Dermis microvascular lymphatic vessel endothelial cell (primary cell): ENCODE measurements at places on chromosomes 2 and 18. TPM values are rescaled to one million over a fixed set of nuclear protein-coding genes. Genes with fewer than 3 reads are reported as not detected.

Gene SPP2
- not detected in 2 replicates for total RNA-seq

Gene SLC9A4
- not detected in 2 replicates for total RNA-seq

Gene CDH20
- total RNA-seq, result not detected in 2 replicates

Gene CCL20
- total RNA-seq, result 0.89 and 3.3 TPM in 2 replicates

DNA sequence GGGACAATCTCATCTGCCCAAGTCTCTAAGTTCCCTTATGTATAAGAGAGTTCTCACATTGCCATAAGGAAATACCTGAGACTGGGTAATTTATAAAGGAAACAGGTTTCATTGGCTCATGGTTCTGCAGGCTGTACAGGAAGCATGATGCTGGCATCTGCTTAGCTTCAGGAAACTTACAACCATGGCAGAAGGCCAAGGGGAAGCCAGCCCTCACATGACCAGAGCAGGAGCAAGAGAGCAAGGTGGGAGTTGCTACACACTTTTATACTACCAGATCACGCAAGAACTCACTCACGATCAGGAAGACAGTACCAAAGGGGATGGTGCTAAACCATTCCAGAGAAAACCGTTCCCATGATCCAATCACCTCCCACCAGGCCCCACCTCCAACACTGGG is 73.9 kb downstream of the PRKRA start:
- peak; percentile 45 for DNase-seq

GRCh38 chr2:10226038-10226724 is 76.5 kb upstream of the HPCAL1 start:
- DNase-seq, result no peak

DNA sequence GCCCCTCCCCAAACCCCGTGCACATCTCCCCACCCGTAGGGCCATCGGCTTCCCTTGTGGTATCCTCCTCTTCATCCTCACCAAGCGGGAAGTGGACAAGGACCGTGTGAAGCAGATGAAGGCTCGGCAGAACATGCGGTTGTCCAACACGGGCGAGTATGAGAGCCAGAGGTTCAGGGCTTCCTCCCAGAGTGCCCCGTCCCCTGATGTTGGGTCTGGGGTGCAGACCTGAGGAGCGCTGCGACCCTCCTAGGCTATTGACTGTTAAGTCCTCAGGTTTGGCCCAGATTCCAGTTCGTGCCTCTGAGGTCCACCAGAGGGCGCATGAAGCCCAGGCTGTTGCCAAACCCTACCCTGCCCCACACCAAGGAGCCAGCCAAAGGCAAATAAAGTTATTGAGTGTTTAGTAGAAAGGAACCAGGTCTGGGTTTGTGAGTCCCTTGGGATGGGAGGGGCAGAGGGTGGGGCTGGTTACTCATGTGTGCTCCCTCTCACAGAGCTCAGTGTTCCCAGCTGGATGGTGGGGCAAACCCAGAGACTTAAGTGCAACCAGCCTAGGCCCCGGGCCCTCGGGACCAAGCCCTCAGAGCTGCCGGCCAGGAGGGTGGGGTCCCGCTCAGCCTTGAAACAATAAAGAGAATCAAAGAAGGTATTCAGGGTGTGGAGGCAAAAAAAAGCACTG is 2.4 kb downstream of the PNKD start:
- DNase-seq, result peak; percentile 70

GRCh38 chr18:60888071-60888624 is 445.1 kb upstream of the CDH20 start:
- DNase-seq, result no peak
